ENCODE measurements at places on chromosomes 11 and 22.

DNA sequence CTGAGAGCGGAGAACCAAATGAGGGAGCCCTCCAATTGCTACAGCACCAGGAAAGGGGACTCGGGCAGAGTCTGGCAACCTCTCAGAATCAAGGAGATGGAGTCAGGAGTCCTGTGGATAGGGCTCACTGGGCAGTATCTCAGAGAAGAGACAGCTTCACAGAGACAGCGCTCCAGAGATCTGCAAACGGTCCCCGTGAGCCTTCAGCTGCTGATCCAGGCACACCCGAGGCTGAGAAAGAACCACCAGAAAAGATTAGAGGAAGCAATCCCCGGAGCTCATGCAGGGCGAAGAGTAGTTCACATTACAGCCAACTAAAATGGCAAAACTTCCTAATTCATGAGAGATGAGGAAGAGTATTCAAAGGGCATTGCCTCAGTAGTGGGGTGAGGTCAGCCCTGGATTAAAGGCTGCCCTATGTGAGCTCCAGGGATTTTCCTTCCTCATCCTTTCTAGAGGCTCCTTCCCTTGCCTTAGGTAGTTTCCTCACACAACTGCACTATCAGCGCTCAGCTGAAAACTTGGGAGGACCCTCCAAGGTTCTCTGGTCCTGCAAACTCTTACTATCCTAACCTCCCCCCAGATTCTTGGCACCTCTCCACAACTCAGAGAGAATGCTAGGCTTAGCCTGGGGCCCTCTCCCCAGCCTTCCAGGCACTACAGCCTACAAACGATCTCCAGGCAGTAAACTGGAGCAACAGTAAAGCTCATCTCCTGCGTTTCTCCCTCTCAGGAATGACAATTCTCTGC, 23.7 kb downstream of the SCN4B start:
- no peak for DNase-seq

DNA sequence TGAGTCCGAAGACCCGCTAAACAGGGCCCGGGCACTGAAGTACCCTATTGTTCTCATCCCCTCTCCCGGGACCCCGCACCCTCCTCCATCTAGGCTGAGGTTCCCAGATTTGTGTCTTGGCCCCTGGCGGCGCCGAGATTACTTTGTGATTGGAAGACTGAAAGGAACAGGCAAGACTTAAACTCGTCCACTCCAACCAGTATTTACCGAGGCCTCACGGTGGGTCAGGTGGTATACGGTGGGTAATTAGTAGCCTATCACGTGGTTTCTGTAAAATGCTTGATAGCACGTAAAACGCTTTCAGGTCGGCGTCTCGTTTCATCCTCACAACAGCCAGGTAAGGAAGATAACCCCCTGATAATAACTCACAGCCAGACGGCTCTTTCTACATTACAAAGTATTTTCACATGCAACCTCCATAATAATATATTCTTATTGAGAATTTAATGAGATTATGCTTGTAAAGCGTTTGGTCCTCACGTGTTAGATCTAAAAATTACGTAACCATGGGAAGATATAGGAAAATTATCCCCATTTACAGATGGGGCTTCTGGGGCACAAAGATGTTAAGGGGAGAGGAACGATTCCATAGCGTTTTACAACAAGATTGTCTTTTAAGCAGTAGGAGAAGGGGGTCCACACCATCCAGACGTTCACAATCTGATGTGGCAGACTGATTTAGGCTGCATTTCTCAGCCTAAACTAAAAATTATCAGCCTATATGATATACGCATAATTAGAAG, 642 bp upstream of the PIK3C2A start:
- peak; percentile 44 for DNase-seq

DNA sequence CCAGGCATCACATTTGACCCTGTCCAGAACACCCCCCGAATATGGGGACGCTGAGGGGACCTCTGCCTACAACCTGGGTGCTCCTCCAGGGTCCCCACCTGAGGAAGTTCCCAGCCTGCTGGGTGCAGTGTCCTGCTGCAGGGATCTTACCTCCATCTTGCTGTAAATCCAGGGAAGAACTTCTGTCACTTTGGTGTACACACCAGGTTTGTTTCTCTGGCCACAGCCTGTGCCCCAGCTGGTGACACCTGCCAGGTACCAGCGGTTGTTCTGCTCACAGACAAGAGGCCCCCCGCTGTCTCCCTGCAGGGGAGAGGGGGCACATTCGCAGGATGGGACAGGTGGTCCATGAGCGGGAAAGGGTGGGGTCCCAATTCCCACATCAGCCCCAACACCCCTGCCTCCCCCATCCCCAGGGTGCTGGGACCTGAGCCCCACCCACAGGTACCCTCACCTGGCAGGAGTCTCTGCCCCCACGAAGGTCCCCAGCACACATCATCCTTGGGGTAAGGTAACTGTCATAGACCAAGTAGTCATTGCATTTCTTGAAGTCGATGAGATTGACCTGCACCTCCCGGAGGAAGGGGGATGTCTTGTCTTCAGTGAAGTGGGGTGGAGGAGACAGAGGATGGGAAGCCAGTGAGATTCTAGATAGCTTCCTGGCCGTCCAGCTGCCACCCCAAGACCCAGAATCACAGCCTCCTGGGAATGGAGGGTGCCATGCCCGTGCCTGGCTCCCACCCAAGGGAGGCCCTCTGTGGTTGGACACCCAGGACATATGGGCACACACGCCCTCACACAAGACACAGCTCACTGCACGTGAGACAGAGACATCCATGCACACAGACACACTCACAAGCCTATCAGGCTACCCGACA, 25.5 kb downstream of the TMPRSS13 start:
- no peak for DNase-seq

- no peak for DNase-seq
Measured at GRCh38 chr11:64581057-64581523, 9.9 kb upstream of the SLC22A12 start.

- DNase-seq, result peak; percentile 26
Measured at GRCh38 chr22:44661070-44661469, 40.9 kb upstream of the PRR5 start.

GRCh38 chr11:21653951-21654421, 538.9 kb upstream of the ANO5 start:
- DNase-seq, result no peak

- no peak for DNase-seq
Measured at GRCh38 chr22:44426981-44427380, 71.1 kb downstream of the RTL6 start.

DNA sequence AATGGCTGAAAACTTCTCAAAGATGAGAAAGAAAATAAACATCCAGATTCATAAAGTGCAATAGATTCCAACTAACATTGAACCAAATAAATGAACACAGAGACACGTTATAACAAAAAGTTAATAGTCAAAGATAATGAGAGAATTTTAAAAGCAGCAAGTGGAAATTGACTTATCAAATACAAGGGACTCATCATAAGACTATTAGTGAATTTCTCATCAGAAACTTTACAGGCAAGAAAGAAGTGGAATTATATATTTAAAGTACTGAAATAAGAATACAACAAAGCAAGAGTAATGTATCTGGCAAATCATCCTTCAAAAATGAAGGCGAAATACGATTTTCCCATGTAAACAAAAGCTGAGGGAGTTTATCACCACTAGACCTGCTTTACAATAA, 852.7 kb downstream of the LRRC4C start:
- no peak for DNase-seq

DNA sequence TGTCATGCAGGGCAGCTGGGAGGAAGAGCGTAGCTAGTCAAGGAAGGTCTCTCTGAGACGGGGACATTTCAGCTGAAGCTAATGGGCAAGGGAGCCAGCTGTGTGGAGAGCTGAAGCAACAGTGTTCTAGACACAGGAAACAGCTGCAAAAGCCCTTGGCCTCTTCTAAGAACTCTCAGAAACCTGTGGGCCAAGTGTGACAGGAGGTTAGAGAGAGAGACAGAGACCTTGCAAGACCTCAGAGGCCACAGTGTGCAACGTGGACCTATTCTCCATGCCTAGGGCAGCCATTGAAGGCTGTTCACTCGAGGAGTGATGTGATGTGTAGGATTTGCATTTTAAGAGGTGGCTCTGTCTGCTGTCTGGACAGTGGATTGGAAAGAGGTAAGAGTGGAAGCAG, 48.7 kb upstream of the TNRC6B start:
- DNase-seq, result no peak

DNA sequence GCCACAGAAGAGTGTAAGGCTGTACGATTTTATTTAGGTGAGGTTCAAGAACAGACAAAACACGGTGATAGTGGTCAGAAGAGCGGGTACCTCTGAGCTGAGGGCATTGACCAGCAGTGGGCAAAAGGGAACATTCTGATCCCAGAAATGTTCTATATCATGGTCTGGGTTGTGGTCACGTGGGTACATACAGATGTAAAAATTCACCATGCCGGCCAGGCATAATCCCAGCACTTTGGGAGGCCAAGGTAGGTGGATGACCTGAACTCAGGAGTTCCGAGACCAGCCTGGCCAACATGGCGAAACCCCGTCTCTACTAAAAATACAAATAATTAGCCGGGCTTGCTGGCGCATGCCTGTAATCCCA, 31.1 kb upstream of the GCAT start:
- DNase-seq, result no peak

DNA sequence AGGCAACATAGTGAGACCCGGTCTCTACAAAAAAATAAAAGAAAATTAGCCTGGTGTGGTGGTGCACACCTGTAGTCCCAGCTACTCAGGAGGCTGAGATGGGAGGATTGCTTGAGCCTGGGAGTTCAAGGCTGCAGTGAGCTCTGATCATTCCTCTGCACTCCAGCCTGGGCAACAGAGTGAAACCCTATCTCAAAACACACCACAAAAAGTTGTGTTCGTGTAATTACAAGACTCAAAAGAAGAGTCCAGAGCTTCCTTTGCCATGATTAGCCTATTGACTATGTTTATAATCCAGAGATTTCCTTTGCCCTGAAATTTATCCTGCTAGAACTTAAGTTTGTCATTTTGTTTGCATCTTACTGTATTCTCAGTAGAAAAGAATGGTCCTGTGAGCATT, 21.0 kb downstream of the SGSM3 start:
- no peak for DNase-seq

DNA sequence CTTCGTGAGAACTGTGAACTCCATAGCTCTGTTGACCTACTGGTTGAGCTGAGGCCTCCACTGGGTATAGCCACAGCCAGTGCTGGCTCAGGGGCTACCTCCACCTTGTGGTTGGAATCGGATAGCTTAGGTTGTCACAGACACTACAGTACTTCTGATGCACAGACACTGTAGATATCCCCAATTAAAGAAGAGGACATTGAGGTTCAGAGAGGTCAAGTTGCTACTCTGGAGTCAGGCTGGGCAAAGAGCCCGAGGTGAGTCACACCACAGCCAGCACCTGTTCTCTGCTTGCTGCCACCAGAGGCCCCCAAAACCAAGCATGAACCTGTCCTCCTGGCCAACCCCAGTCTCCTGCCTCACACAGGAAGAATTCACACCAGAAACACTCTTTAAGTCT, 5.4 kb downstream of the UFD1 start:
- no peak for DNase-seq

DNA sequence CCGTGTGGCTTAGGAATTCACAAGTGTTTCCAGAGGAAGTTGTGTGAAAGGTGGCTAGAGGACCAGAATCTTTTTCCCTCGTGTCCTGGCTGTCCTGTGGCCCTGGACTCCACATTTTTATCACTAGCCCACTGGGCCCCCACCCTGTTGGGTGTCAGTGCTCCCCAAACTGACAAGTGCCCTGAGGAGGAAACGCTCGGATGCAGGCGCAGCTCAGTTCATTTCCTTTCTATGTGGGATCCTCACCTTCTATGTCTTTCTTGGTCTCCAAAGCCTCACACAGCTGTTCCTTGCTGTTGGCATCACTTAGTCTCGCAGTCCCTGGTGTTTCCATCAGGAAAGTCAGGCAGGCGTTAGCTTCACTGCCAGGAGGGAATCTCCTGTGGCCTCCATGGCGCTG, 68.0 kb upstream of the KCNQ1OT1 start:
- no peak for DNase-seq

- DNase-seq, result no peak
Measured at GRCh38 chr11:100861212-100861611, 174.1 kb downstream of the ARHGAP42 start.

GRCh38 chr11:75538150-75538942, 12.6 kb upstream of the GDPD5 start:
- no peak for DNase-seq

GRCh38 chr11:394034-394857, at the start of gene PKP3:
Gene PKP3, plus strand, starts transcription at chr11:394209. Its CDS starts 84 bp downstream, at chr11:394293.
- peak; percentile 73 for DNase-seq

DNA sequence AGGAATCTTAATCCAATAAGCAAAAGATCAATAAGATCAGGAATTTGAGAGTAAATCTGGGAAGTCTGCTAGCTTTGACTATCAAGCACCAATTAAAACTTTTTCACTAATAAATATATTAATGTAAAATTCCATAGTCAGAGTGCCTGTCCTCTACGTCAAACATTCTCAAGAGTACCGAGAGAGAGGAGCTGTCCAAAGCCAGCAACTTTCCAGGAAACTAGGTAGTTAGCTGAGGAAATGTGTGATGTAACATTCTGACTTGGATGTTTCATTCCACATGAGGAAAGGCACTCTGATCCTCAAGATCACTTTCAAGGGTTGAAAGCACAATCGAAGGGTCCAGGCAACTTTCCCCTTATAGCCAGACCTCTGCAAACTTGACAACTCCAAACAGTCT, 113.2 kb downstream of the STK33 start:
- no peak for DNase-seq

GRCh38 chr22:38468443-38469305, 778 bp downstream of the KDELR3 start:
- DNase-seq, result peak; percentile 48

- DNase-seq, result no peak
Measured at GRCh38 chr11:117927926-117928325, 1.3 kb downstream of the TMPRSS13 start.

DNA sequence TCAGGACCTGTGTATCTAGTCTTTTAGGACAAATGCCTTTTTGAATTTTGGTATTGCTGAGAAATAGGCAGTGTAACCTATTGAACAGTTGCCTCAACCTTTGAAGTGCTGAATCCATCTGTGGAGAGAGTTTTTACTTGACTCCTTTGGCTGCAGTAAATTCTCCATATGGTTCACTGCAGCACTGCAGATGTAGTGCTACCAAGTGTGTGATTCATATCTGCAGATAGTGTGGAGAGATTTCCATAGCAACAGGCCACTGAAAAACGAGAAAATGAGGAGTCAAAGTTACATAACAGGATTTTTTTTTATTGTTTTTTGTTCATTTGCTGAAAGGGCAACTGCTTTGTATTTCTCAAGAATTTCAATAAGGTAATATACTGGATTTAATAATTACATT, 356.1 kb downstream of the RAB38 start:
- DNase-seq, result peak; percentile 6

DNA sequence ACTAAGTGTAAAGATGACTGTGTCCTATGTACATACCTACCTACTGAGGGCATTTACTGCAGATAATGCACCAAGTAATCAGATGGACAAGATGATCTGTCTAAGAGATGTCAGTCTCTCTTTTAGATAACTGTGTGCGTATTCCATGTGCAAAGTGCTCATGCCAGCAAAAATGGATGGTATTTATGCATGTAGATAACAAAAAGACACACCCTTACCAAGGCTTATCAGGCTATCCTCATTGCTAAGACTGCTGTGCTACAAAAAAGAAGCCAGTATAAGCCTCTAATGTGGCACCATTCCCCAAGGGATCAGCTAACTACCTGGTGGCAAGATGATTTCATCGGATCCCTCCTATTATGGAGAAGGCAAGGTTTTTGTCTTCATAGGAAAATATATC, 34.3 kb upstream of the CD44 start:
- no peak for DNase-seq

All from fibroblast of skin of back (primary cell).